Activated CD8-positive, alpha-beta memory T cell treated with anti-CD3 and anti-CD28 coated beads for 24 hours (primary cell): ENCODE measurements at places on chromosomes 5 and 9.

GRCh38 chr5:84573017-84573712 is 188.5 kb upstream of the EDIL3 start:
- no peak for DNase-seq

GRCh38 chr5:78295035-78295961 is 800 bp upstream of the AP3B1 start:
- peak; percentile 79 for DNase-seq

- no peak for DNase-seq
These were observed 454.4 kb upstream of the TRPC7 start for GRCh38 chr5:136819526-136820302.

- DNase-seq, result no peak
These were observed 71.1 kb downstream of the MAPKAP1 start for GRCh38 chr9:125635888-125636287.

- DNase-seq, result no peak
These were observed 10.0 kb upstream of the SHISAL2B start for GRCh38 chr5:64680289-64680688.

DNA sequence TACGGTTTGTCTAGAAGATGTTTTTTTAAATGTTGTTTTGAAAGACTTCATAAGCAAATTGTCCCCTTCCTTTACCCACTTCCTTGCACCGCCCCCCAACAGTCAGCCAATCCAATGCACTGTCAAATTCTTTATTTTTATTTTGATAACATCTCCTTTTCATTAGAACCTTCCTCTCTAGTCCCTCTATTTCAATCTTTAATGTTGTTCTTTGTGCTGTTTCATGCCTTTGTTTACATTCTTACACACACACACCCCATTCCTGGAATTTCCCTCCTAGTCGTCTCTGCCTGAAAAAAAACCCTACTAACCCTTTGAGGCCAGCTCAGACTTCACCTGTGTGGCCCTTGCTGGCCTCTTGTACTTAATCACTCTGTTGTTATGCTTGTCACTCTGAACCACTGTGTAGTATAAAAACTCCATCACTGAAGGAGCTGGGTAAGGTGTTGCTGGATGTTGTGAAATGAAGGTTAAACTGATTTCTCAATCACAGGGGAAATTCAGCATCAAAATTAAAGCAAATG is 133.4 kb downstream of the UGCG start:
- no peak for DNase-seq

GRCh38 chr9:128047231-128047630 is 19.9 kb downstream of the NAIF1 start:
- DNase-seq, result no peak

DNA sequence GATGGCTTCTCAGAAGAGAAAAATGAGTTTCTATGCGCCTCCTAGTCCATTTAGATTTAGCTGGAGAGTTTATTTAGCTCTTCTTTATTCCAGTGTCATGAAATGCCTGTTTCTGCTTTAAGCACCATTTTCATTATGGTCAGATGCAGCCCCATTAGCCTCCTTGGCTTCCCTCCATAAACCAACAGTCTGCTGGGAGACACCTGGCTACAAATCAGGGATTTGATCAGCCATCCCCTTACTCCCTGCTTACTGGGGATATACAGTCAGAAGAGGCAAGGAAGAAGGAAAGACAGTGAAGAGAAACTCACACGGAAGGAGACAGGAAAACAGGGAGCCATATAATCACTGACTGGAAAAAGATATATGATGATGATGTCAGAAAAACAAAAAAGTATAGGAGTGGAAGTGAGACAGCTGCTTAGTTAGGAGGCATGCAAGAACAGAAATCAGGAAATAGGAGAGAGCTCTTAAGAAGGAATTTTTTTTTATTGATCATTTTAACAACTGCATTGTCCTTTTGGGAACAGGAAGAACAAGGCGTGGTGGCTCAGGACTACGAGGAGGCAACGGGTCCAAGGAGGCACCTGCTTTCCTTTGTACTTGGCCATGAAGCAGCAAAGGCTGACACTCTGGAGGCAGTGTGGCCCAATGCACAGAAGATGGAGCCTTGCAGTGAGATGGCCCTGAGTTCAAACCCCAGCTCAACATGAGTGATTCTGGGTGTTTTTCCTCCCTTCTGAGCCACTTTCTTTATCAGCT is 56.1 kb downstream of the MED27 start:
- no peak for DNase-seq

GRCh38 chr9:92890761-92891160 is 12.9 kb upstream of the ZNF484 start:
- no peak for DNase-seq

DNA sequence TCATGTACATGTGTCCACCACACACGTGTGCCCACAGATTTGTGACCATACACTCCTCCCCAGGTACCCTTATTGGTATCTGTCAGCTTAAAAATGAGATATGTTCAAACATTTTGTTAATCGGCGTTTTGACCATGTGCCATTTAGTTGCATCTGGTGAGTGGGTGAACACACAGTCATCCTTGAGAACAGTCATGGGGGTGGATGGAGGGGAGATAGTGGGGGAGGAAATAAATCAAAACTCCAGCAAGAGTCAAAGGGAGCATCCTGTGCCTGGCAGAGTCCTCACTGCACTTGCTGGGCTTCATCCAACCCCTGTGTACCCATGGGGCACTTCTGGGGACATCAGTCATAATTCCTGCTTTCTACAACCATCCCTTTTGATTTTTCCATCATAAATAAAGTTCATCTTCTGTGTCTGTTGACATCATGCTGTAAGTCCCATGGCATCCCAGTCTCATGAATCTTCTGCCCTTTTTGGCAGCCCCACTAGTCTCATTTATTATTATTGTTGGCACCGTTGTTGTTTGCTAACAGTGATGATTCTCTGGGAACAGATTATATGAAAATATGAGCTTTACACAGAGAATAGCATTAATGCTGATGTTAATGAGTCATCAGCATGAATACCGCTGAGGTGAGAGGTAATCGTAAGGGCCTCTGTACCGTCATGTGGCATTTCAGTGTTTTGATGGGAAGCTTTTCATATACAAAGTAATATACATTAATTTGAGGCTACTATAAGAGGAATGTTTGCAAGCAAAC is 24.4 kb upstream of the CLK4 start:
- no peak for DNase-seq

DNA sequence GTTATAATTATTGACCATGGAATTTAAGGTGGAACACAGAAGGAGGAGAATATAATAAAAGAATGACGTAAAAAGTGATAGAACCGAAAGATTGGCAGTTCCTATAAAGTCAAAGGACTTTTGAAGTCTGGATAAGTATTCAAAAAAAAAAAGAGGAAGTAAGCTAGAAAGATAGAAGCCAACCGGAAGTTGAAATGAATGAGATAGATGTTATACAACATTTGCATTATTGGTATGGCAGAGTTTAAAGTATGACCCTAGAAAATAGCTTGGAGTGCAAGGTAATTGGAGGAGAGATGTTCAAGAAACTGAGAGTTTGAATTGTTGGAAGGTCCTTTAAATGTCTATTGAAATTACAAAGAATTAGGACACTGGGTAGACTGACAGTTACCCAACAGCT is 293.6 kb downstream of the FER start:
- DNase-seq, result no peak

DNA sequence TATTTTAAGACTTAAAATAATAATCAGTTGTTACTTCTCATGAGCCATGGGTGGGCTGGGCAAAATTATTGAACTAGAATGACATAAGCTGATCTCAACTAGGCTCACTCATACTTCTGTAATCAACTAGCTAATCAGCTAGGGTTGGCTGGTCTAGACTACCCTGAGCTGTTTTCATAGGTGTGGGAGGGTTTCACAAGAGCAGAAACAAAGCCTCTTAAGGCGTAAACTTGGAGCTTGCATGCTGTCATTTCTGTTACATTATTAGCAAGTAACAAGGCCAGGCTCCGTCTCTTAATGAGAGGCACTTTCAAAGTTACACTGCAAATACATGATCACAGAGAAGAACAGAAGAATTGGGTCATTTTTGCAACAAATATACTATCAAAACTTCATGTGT is 57.2 kb upstream of the GHR start:
- no peak for DNase-seq

DNA sequence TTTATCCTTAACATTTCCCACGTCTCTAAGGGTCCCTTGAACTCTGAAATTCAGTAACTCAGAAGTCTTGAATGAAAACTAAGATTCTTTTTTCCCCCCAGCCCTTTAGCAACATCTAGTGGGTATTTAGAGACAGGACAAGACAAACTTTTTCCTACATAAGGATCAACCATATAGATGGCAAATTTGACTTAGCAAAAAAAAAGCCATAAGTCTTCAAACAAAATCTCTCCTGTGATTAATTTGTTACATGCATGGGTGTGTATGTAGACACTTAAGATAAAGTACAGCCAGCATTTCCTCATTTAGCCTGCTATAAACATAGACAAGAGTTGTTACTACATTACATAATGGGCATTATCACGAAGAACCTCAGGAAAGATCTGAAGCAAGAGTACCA is 29.1 kb upstream of the ANKRD31 start:
- DNase-seq, result no peak

DNA sequence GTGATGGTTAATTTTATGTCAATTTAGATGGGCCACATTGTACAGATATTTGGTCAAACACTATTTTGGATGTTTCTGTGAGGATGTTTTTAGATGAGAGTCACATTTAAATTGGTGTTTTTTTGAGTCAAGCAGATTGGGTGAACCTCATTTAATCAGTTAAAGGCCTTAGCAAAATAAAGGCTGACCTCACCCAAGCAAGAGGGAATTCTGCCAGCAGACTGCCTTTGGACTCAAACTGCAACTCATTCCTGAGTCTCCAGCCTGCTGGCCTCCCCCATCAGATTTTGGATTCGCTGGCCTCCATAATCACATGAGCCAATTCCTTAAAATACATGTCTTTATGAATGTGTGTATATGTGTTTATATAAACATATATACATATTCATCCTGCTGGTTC is 282.7 kb upstream of the POU5F2 start:
- DNase-seq, result no peak

DNA sequence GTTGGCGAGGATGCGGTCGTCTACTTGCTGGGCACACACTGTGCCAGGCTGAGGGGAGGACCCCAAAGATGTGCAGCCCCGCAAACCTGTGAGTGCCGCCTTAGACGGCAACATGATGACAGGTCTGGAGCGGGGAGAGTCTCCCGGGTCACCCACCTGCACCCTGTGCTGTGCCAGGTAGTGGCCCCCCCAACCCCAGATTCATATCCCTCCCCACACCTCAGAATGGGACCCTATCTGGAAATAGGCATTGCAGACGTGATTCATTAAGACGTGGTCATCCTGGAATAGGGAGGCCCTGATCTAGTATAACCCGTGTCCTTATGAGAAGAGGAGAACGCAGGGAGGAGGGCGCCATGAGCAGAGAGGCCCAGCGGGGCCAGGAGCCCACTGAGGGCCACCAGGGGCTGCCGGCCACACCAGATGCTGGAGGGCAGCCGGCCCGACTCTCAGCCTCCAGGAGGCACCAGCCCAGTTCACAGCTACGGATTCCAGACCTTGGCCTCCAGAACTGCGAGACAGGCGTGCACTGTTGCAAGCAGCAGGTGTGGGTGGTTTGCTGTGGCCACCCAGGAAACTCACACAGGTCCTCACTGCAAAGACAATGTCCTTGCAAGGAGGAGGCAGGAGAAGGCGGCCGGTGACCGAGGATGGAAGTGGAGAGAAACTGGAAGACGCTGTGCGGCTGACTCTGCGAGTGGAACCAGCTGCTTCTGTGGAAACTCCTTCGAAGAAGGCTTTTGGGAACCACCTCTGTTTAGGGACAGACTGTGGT is 131.9 kb upstream of the LPCAT1 start:
- DNase-seq, result peak; percentile 54

- no peak for DNase-seq
These were observed 1125.0 kb upstream of the DMAC1 start for GRCh38 chr9:8924562-8924961.

DNA sequence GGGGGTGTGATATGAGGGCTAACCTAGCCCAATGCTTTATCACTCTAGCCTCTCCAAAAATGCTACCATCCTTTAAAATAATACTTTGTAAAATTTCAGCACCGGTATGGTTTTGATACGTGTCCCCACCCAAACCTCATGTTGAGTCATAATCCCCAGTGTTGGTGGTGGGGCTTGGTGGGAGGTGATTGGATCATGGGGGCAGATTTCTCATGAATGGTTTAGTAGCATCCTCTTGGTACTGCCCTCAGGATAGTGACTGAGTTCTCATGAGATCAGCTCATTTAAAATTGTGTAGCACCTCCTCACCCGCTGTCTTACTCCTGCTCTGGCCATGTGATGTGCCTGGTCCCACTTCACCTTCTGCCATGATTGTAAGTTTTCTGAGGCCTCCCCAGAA is 35.0 kb upstream of the ANKH start:
- DNase-seq, result no peak

DNA sequence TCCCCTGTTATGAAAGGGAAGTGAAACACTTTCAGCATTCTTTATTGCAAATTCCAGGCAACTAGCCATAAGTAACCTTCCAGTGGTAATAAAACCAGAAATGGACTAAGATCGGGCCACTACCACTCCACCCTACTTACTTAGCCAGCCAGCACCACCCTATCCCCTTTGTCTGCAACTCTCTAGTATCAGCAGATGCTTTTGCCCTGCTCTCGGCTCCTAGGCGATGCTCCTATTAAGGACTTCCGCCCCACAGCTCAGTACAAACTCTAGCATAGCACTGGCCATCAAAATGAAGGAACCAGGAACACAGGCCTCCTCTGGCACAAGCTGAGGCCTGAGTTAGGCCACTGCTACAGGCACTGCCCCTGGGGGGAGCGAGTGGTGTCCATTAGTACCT is 81.2 kb downstream of the GLDC start:
- DNase-seq, result no peak

DNA sequence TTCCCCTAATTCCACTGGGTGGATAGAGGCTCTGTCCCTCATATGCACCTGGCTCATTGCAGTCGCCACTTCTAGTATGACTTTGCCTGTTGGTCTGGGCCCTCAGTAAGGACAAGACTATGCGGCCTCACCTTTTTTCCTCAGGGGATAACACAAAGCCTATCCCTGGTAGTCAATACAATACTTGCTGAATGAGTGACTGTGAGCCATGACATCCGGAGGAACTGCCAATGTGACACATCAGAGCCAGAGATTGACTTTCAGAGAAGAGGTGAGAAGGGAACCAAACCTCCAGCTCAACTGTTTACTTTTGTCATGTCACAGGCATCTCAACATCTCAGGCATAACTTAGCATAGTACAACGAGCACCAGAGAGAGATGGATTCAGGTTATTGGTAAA is 371.3 kb downstream of the DMRT2 start:
- no peak for DNase-seq

DNA sequence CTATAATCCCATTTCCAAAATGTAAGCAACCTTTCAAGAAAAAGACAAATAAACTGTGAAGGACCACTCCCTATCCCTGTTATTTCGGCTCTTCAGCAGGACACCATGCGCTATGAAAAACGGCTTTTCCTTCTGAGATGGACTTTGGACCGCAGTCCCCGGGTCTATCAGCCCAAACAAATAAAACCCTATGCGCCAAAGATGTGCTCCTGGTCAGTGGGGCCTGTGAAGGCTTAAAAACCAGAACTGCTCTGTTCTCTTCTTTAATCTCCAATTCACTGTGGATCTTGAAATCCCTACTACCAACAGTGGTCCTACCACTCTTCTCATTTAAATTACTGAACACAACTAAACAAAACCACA is 33.3 kb downstream of the RAPGEF1 start:
- DNase-seq, result no peak

GRCh38 chr5:154210163-154210562 is 19.6 kb downstream of the GALNT10 start:
- no peak for DNase-seq
